ENCODE measurements at places on chromosomes 16 and 17.

DNA sequence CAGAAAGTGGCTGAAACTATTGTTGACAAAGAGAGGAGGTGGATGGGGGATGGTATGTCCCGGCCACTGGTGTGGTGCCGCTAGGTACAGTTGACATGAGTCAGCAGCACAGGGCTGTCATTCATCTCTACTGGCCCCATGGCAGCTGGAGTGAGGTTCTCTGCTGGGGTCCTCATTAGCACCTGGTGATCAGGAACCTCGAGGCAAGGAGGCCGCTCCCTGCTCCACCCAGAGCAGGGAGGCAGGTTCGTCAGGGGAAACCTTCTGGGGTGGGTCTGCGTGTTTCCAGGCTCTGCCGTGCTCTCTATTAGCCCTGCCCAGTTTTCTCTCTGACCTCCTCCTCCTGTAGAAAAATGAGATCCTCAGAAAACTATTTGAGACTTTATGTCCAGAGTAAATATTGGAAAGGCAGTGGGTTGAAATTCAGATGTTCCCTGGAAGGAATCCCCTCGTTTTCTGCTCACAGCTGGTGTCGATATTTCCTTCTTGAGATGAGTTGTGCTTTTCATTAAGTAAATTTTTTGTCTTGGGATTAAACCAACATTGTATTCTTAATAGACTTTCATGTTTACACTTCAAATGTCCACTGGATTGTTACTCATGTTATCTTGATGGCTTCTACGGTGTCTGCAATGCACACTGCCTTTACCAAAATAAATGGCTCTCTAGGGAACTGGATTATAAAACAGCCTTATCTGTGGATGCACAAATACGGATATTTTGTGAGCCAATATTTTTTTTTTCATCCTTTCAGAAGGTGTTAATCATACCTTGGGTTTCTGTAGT is 7.1 kb downstream of the NTN1 start:
- DNase-seq: no peak

- DNase-seq: no peak
Observed at GRCh38 chr17:59733697-59734096, 26.2 kb downstream of the VMP1 start.

DNA sequence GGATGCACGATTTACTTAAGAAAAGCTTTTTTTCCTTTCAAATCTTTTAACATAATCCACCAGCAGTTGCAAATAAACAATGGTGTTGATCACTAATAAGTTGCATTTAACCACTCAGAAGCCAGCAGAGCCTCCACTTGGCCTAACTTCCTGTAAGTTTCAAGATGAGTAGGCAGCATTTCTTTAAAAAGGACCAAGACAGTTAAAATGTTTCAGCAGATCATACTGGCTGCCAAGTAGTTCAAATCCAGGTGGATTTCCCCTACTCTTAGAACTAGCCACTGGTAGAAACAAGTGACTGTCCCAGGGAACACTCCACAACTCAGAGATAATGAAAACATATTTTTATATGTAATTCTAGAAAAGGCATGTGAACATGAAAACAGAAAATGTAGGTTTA is 17.0 kb upstream of the RFFL start:
- no peak for DNase-seq

GRCh38 chr17:66508896-66509844 is 206.8 kb downstream of the PRKCA start:
- no peak for DNase-seq

DNA sequence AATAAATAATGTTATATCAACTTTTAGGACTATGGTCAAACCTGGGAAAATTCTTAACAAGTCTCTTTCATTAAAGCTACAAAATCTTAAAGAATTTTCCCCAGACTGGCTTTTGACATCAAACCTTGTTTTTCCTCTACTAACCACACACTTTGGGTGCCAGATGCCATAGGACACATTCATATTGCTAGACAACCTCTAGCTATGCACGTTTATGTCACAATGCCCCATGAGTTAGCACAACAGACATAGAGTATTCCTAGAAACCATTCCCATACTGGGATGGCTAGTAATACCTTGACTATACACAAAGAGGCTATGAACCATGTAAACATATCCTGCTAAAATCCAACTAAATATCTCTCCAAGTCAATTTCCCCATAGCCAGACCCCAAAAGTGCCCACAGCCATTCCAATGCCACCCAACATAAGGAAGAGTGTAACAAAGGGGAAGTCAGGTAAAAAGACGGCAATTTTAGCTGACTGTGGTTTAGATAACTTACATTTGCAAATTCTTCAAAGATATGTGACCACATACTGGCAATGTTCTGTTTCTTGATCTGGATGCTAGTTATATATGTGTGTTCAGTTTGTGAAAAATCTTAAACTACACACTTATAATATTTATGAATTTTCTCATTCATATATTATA is 23.4 kb downstream of the SMURF2 start:
- DNase-seq: no peak

- no peak for DNase-seq
Observed at GRCh38 chr17:54172096-54172984, 349.6 kb downstream of the KIF2B start.

DNA sequence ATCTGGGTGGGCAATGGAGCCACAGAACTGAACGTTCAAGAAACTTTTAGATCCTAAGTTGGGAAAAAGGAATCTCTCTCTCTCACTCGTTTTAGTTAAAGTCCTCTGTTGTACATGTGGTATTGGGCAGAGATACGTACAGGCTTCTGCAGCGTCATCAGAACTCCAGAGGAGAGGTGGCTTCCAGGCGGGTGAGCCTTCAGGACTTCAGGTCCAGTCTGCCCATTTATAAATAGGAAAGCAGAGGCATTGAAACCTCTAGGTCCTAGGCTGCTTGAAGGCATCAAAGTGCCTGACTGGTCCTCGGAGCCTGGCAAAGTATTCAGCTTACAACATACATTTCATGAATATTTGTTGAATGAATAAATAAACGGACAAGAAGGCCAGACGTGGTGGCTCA is 8.1 kb upstream of the TNFRSF13B start:
- no peak for DNase-seq

GRCh38 chr17:17355426-17355825 is 52.3 kb downstream of the NT5M start:
- no peak for DNase-seq

DNA sequence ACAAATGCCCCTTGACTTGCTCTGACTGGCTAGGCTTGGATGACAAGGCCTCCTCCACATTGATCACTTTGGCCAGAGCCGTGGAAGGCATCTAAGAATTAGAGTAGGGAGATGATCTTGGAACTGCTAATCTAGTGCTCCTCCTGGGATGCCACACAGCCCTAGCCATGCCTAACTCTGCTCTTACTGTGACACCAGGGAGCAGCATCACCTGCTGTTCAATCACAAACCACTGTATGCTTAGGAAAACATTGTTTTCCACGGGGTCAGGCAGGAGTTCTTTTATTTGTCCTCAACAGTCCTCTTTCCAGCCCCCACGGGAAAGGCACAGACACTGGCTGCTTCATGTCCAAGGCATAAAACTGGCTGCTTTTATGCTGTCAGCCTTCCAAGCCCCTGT is 46.3 kb downstream of the C16orf78 start:
- DNase-seq: no peak

DNA sequence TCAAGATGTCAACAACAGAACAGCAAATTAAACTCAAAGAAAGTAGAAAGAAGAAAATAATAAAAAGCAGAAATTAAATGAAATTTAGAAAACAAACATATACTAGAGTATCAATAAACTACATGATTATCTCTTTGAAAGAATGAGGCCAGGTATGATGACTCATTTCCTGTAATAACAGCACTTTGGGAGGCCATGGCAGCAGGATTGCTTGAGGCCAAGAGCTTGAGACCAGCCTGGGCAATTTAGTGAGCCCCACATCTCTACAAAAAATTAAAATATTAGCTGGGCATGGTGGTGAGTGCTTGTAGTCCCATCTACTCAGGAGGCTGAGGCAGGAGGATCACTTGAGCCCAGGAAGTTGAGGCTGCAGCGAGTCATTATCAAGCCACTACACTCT is 232.5 kb downstream of the RAB11FIP4 start:
- DNase-seq: no peak

GRCh38 chr16:87742781-87743490 is 22.9 kb downstream of the KLHDC4 start:
- DNase-seq: no peak

Data from cerebellar nuclear complex (tissue), 1 donor.